Activated CD8-positive, alpha-beta memory T cell treated with anti-CD3 and anti-CD28 coated beads, Interleukin-2, amount 10 ng/mL, durations not matched to agents 7 days and 5 days (primary cell): ENCODE measurements at places on chromosomes 16 and 17. TPM values are rescaled to one million over a fixed set of nuclear protein-coding genes. Genes with fewer than 3 reads are reported as not detected.
A peak's percentile ranks its signal among the peaks of the same experiment; 100 is the strongest.

- H3K4me1 ChIP-seq: peaks cover 26% of the 10 kb centered on the region
- no peak for DNase-seq
- H3K4me3 ChIP-seq: no peak overlapping the region
- peaks cover 11% of the 10 kb centered on the region for H3K27me3 ChIP-seq
- H3K27ac ChIP-seq: no peak overlapping the region
- H3K36me3 ChIP-seq: no peaks in the 10 kb centered on the region
Observed at GRCh38 chr16:70803319-70803718, 2.4 kb upstream of the VAC14 start.

- H3K4me1 ChIP-seq: peaks cover 3% of the 10 kb centered on the region
- H3K27ac ChIP-seq: no peak overlapping the region
- DNase-seq: no peak
- H3K27me3 ChIP-seq: no peaks in the 10 kb centered on the region
- H3K36me3 ChIP-seq: peaks cover 5% of the 10 kb centered on the region
Observed at GRCh38 chr16:23121024-23121423, 28.2 kb downstream of the USP31 start.

GRCh38 chr17:36731811-36732210, 130.4 kb downstream of the MRM1 start:
- no peak overlapping the region for H3K27ac ChIP-seq
- H3K4me1 ChIP-seq: peaks cover 14% of the 10 kb centered on the region
- DNase-seq: no peak
- peaks cover 27% of the 10 kb centered on the region for H3K27me3 ChIP-seq

GRCh38 chr16:12256921-12257320, 280.4 kb downstream of the SNX29 start:
- H3K4me1 ChIP-seq: no peaks in the 10 kb centered on the region
- no peak overlapping the region for H3K27ac ChIP-seq
- no peak overlapping the region for H3K4me3 ChIP-seq
- DNase-seq: no peak
- no peaks in the 10 kb centered on the region for H3K27me3 ChIP-seq

DNA sequence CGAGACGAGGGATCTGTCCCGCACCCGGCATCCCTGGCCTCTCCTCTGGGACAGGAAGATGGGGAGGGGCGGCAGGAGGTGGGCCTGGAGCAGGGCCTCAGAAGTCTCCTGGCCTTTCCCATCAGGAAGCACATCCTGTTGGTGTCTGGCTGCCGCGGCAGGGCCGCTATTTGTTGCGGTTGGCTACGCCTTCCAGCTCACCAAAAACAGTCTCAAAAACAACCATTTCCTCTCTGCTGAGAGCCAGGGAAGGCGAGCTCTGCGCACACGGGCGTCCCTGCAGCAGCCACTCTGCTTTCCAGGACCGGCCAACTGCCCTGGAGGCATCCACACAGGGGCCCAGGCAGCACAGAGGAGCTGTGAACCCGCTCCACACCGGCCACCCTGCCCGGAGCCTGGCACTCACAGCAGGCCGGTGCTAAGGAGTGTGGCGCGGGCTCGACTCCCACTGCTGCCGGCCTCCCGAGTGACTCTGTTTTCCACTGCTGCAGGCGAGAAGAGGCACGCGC, at the start of gene TMEM204:
Gene TMEM204 (plus strand): TSS at position 224 of the 509 bp plus-strand sequence. CDS start 610 bp downstream, outside the sequence.
- H3K27me3 ChIP-seq: no peaks in the 10 kb centered on the region
- H3K27ac ChIP-seq: peak within 1 kb of the TSS; percentile 73
- peak within 1 kb of the TSS; percentile 94 for H3K4me3 ChIP-seq
- H3K36me3 ChIP-seq: peaks cover 28% of the 10 kb centered on the region
- peaks cover 36% of the 10 kb centered on the region for H3K4me1 ChIP-seq

Gene FZD2
- total RNA-seq: 0.30 TPM

Gene KCNJ12
- not detected for total RNA-seq
